ENCODE measurements at places on chromosomes 5 and 9.

- no peak for DNase-seq
Observed at GRCh38 chr5:170423692-170424091, 34.5 kb upstream of the KCNMB1 start.

DNA sequence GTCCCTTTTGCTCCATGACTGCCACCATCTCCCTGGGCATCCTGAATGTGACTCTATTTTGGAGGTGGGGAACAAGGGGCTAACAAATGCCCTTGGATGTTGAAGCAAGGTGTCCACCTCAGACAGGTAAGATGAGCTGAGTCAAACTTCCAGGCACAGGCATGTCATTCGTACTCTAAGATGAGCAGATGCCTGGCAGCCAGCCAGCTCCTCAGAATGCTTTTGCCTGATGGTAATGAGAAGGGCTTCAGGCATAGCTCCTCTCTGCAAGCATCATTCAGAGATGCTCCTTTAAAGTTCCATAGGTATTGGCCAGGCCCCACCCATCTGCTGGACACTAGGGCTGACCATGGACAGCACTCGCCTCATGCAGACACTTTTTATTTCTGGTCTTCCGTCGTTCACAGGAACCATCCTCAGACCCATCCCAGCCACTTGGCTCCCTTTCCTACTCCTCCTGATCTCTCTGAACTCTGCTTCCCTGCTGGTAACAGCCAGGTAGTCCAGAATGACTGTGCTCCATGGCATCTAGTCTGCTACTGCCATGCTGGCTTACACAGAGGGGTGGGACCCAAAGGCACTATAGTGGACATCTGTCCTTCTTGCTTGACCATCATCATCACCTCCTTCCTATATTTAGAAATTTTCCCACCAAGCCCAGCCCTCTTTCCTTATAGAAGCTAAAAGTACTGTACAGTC lies 118.8 kb downstream of the GLIS3 start:
- DNase-seq = no peak

- DNase-seq = no peak
Observed at GRCh38 chr9:125948887-125949596, 201.9 kb downstream of the PBX3 start.

DNA sequence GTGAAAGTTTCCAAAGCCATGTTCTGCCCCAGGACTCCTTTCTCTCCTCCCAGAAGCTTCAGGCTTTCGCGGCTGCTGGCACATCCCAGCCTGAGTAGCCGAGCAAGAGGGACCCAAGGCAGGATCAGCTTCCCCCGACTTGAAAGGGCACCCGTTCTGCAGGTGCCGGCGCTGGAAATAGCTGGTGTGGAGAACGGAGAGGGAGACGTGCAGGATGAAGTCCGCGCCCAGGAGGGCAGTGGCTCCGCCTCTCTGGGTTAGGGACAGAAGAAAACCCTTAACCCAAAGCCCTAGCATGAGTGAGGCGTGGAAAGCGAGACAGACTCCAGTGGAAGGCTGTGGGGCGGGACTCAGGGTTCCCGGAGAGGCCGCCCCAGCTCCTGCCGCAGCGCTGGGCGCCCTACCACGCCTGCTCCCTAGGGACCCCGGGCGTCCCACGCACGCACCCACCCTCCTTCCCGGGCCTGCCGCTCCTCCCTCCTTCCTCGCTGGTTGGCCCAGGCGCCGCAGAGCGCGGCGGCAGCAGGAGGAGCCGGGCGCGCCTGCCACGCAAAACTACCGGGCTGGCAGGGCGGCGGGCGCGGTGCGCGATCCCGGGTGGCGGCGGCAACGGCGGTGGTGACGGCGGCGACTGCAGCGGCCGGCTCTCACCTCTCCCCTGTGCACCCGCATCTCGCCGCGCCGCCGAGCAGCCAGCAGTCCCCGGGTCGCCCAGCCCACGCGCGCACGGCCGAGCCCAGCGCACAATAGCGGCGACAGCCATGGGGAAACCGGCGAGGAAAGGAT lies at the start of gene SLC1A1:
TSS of gene SLC1A1 (plus strand) at position 550 of the 786 bp plus-strand sequence. CDS start at position 762, 212 bp downstream.
- DNase-seq = peak; percentile 44

- no peak for DNase-seq
Observed at GRCh38 chr5:174511714-174512253, 212.6 kb upstream of the MSX2 start.

- no peak for DNase-seq
Observed at GRCh38 chr9:110334183-110334582, 3.5 kb downstream of the TXNDC8 start.

DNA sequence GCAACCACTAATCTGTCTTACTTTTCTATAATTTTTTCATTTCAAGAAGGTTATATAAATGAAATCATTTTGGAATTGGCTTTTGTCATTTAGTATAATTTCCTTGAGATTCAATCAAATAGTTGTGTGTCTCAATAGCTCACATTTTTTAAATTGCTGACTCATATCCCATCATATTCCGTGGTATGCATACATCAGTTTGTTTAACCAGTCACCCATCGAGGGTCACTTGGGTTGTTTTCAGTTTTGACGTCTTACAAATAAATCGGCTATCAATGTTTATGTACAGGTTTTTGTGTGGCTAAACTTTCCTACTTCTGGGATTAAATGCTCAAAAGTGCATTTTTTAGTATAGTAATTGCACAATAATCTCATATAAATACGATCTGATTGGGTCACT lies 185.5 kb downstream of the TAF11L14 start:
- no peak for DNase-seq

- no peak for DNase-seq
Observed at GRCh38 chr5:72356361-72356760, 36.2 kb downstream of the PTCD2 start.

- no peak for DNase-seq
Observed at GRCh38 chr5:140966293-140967225, at the start of gene PCDHAC2. TSS of gene PCDHAC2 (plus strand) at chr5:140966476. CDS start at chr5:140966767, 291 bp downstream.

GRCh38 chr5:82174128-82174918 lies 103.8 kb downstream of the RPS23 start:
- DNase-seq = peak; percentile 52

DNA sequence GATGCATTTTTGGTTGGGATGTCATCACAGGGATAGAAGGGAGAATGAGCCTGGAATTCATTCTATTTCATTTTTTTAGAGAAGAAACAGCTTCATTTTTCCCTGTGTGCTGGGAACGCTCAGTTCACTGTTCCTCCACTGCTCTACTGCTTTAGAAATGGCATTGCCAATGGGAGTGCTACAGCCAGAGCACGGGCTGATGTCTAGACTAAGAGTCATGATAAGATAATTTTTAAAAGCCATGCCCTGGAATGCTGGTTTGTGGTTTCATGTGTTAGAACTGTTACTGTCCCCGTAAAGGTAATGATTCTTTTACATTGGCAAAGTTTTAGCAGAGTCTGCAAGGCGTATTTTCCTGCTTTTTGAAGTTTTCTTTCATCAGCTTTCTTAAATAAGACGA lies 119.6 kb downstream of the SEMA6A start:
- peak; percentile 12 for DNase-seq

GRCh38 chr9:120221844-120222243 lies 358.1 kb downstream of the CDK5RAP2 start:
- no peak for DNase-seq

- no peak for DNase-seq
Observed at GRCh38 chr5:58043032-58043945, 416.6 kb downstream of the PLK2 start.

DNA sequence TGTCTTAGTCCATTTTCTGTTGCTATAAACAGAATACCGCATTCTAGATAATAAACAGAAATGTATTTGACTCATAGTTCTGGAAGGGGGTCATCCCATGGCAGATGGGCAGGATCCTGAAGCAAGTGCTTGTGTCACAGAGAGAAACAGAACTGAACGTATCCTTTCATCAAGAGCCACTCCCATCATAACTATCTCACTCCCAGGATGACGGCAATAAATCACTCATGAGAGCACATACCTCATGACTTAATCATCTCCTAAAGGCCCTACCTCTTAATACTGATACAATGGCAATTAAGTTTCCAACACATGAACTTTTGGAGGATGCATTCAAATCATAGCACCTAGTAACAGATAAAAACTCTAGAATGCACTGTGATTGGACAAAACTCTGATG lies 142.9 kb downstream of the CAMK4 start:
- DNase-seq = no peak

GRCh38 chr5:108079753-108080152 lies 302.1 kb downstream of the FBXL17 start:
- peak; percentile 31 for DNase-seq

- DNase-seq = no peak
Observed at GRCh38 chr5:137375741-137376526, 123.2 kb downstream of the SPOCK1 start.

DNA sequence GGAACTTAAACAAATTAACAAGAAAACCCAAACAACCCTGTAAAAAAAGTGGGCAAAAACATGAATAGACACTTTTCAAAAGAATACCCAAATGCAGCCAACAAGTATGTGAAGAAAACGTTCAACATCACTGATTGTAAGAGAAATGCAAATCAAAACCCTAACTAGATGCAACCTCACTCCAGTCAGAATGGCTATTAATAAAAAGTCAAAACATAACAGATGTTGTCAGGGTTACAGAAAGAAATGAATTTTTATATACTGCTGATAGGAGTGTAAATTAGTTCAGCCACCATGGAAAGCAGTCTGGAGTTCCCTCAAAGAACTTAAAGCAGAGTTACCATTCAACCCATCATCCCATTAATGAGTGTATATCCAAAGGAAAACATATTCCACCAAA lies 479.0 kb downstream of the MTRR start:
- DNase-seq = no peak

- DNase-seq = no peak
Observed at GRCh38 chr9:93726147-93726546, 149.8 kb downstream of the PHF2 start.
